NCI-H1930 (cell line): ENCODE measurements at places on chromosomes 5 and 9.

GRCh38 chr5:90940227-90940995 is 381.8 kb downstream of the ADGRV1 start:
- no peak for DNase-seq

DNA sequence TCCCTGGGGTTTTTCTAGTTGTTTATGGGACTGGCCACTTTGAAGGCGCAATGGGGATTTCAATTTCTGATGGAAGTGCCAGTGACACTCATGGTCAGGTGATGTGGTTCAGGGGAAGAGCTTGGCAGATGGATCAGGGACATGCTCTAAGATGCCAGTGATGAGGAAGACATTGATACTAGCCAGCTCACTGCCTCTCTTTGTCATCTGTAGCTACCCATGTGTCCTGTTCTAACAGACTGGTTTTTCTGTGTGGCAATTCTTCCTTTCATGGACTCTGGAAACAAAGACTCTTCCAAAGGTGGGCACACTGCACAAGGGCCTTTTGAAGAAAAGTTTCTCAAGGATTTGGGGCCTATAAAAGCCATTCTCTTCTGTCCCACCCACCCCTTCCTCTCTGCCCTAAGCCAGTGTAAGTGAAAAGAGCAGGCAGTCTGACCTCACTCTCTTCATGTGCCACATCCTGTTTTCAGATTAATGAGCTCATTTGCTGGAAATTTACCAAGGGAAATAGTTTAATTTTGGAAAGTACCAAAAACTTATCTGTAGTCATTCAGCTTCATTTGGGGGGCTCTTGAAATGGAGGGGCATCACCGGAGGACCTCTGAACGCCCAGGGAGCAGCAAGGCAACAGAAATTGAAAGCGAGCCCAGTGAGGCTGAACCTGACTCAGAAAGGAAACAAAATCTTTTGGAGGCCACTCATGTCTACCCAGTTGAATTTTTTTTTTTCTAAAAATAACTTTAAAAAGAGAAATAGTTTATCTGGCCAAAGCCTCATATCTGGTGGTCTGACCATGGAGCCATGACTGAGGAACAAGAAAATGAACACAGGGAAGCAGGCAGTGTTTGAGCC is 4.9 kb upstream of the TRAF1 start:
- DNase-seq: no peak

DNA sequence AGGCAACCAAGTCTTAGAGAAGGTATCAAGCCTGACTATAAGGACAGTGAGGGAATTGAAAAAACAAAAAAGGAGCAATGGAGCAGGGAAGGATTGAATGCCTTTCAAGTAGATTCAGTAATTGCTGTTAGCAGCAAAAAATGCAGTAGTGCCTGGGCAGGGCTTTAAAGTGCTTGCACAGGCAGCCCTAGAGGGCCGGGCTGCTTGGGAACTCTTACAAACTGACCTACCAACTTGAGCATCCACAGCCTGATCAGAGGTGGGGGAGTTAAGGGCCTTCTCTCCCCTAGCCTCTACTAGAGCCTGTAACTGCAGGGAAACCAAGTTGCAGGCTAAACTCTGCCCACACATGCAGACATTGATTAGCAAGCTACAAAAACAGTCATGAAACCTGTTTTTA is 19.4 kb downstream of the FXN start:
- no peak for DNase-seq

GRCh38 chr5:60226128-60226527 is 332.6 kb upstream of the PDE4D start:
- DNase-seq: no peak

- DNase-seq: no peak
These were observed 34.4 kb upstream of the KCNIP1 start for GRCh38 chr5:170469414-170469813.

DNA sequence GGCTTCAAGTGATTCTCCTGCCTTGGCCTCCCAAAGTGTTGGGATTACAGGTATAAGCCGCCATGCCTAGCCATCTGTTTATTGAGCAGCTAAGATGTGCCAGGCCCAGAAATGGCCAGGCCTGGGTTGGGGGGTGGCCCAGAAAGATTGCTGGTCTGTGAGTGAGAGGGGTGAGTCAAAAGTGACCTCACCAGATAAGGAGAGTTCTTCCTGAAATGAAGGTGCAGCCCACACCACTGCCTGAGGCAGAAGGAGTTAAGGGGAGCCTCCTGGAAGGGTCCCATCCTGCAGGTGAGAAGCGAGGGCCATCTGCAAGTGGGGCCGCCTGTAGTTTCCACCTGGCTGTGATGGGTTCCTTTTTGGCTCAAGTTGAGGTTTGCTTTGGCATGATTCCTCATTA is 96.9 kb upstream of the KLF4 start:
- DNase-seq: no peak

GRCh38 chr5:149403923-149404745 is 25.0 kb upstream of the IL17B start:
- DNase-seq: no peak

- no peak for DNase-seq
These were observed 123.5 kb downstream of the SLC24A2 start for GRCh38 chr9:19665146-19665863.

- no peak for DNase-seq
These were observed 13.3 kb downstream of the OR13J1 start for GRCh38 chr9:35856882-35857281.

- DNase-seq: no peak
These were observed 6.6 kb downstream of the GADD45G start for GRCh38 chr9:89611425-89611824.

DNA sequence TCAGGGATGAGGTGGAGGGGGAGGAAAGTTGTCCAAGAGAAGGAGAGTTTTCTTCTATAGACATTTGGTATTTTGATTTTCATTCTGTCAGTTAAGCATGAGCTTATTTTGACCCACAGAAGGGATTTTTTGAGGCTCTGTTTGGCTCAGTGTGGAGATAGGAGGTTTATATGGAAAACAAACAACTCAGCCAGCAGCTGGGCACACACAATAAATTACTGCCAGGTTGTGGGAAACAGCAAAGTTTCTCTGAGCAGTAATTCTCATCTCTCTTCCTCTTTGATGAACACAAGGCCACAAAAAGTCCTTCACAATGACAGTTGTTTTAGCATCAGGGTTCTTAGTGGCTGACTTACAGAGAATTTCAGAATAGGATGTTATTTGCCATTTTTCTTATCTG is 486.1 kb downstream of the KDM4C start:
- no peak for DNase-seq

GRCh38 chr5:134438721-134439123 is 27.0 kb upstream of the CDKN2AIPNL start:
- DNase-seq: no peak
